ENCODE measurements at places on chromosomes 6 and 20. TPM values are rescaled to one million over a fixed set of nuclear protein-coding genes. Genes with fewer than 3 reads are reported as not detected.

DNA sequence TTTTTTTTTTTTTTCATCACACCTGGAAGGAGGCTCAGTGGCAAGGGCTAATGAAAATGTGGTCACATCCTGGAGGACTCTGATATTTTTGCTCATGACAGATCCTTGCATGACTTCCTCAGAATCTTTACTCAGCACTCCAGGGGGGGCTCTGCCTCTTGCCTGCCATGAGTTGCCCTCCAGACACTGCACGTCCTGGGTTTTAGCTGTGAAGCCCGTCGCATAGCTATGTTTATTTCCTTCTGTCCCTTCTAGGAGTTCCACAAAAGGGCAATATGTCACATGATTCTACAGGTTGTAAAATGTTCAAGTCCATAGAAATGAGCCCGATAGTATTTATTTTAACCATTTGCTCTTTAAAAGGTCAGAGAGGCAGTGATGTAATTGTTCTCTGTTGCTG lies 18.2 kb downstream of the MAS1 start:
- H3K27me3 ChIP-seq, result peaks cover 15% of the 10 kb centered on the region
- DNase-seq, result no peak
- no peak overlapping the region for H3K27ac ChIP-seq

ADGB gene
- total RNA-seq, result not detected

DNA sequence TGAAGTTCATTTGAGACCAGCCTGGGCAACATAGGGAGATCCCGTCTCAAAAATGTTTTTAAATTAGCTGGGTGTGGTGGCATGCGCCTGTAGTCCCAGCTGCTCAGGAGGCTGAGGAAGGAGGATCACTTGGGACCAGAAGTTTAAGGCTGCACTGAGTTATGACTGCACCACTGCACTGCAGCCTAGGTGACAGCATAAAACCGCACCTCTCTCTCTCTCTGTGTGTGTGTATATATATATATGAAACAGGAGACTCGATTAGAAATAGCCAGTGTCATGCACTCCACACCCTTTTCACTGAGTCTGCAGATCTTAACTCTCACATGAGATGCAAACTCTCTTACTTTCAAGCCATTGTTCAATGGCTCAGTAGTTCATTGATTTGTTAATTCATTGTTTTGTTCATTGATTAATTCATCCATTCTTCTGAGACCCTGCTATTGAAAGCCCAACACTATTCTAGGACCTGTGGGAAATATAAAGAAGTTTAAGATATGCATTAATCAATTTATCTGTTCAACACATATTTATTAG lies 52.4 kb upstream of the MRPS10 start:
- DNase-seq, result no peak
- H3K27me3 ChIP-seq, result no peaks in the 10 kb centered on the region
- H3K4me3 ChIP-seq, result no peak overlapping the region
- no peak overlapping the region for H3K27ac ChIP-seq
- H3K4me1 ChIP-seq, result peaks cover 15% of the 10 kb centered on the region

DNA sequence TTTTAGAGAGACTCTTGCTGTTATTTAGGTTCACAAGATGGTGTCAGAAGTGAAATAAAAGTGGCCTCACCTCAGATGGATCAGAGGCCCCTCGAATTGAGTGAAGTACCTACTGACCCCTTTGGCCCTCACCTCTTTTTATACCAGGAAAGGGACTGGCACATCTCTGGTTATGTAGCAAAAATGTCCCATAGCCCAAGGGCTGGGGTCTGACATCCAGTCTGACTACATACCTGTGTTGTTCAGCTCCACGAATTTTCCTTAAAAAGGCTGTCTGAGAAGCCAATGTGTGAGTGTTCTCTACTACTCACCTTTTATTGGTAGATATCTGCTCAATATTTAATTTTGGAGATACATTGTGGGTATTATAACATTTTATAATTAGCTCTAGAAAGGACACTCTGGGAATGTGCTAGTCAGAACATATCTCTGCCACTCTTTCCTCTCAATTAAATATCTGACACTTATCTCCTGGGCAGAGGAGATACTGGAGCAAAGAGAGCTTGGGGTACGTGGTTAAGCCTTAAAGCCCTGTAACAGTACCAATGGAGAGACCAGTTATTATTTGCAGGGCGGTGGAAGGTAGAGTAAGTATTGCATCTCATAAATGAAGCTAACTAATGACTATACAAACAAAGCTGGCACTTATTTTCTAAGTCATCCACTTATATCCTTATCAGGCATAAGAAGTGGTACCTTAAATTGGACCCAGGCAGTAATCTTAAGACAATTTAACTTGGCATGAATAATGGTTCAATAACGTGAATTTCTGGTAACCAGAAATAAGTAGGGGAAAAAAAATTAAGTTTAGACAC lies 20.0 kb upstream of the IL22RA2 start:
- no peak for DNase-seq
- H3K27me3 ChIP-seq, result peaks cover 3% of the 10 kb centered on the region
- H3K4me1 ChIP-seq, result peaks cover 2% of the 10 kb centered on the region
- peaks cover 8% of the 10 kb centered on the region for H3K36me3 ChIP-seq

FRS3 gene
- 5.2 TPM for total RNA-seq

MAS1 gene
- not detected for total RNA-seq

- H3K27me3 ChIP-seq, result no peaks in the 10 kb centered on the region
- H3K36me3 ChIP-seq, result peaks cover 53% of the 10 kb centered on the region
- no peak overlapping the region for H3K4me3 ChIP-seq
- peaks cover 50% of the 10 kb centered on the region for H3K4me1 ChIP-seq
- H3K27ac ChIP-seq, result no peak overlapping the region
These were observed 76.5 kb downstream of the GJA10 start for GRCh38 chr6:89970609-89971337.

DNA sequence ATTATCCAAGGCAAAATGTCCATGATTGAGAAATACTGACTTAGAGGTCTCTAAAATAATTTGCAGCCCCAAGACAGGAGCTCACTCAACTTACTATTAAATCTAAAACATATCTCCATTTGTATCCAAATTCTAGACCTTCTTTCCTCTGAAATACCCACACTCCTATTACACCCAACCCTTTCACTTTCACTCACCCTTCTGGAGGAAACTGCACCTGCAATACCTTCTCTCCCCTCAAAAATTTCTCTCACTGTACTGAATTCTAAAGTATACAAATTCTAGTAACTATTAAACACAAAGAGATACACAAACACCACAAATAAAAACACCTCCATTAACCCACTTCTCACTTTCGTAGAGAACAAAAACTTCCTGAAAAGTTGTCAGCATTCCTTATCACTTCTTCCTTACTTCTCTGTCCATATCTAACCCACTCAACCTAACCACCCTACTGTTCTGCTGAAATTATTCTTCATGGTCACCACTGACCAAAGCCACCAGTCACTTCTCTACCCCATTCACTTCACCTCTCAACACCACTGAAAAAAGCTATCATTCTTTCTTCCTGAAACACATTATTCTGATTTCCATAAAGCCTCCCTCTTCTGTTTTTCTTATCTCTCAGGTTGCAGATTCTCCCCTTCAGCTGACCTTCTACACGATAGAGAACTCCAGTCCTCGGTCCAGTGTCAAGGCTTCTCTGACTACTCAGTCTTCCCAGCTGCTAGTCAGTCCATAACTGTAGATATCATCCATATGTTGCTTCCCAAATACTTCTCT lies 12.0 kb downstream of the LMBRD1 start:
- H3K27ac ChIP-seq, result no peak overlapping the region
- no peaks in the 10 kb centered on the region for H3K27me3 ChIP-seq
- H3K4me1 ChIP-seq, result peaks cover 31% of the 10 kb centered on the region
- peak overlapping the region; percentile 3 for H3K4me3 ChIP-seq
- peaks cover 23% of the 10 kb centered on the region for H3K36me3 ChIP-seq
- no peak for DNase-seq

GRCh38 chr6:33759887-33760629 lies 13.4 kb upstream of the IP6K3 start:
- peaks cover 5% of the 10 kb centered on the region for H3K4me1 ChIP-seq
- peaks cover 5% of the 10 kb centered on the region for H3K27me3 ChIP-seq
- H3K36me3 ChIP-seq, result no peaks in the 10 kb centered on the region

- H3K27ac ChIP-seq, result no peak overlapping the region
- DNase-seq, result no peak
- H3K27me3 ChIP-seq, result no peaks in the 10 kb centered on the region
These were observed 61.4 kb upstream of the UFL1 start for GRCh38 chr6:96460052-96460700.

GRCh38 chr20:16863303-16863702 lies 115.1 kb downstream of the OTOR start:
- H3K27ac ChIP-seq, result no peak overlapping the region
- DNase-seq, result no peak
- no peak overlapping the region for H3K4me3 ChIP-seq
- H3K36me3 ChIP-seq, result no peaks in the 10 kb centered on the region

RAET1E gene
- not detected for total RNA-seq
